ENCODE measurements at places on chromosomes 1 and 21.

GRCh38 chr1:31227891-31228568 is 11.7 kb downstream of the NKAIN1 start:
- no peak for DNase-seq

GRCh38 chr1:245972476-245972875 is 534.6 kb downstream of the SMYD3 start:
- DNase-seq: no peak

DNA sequence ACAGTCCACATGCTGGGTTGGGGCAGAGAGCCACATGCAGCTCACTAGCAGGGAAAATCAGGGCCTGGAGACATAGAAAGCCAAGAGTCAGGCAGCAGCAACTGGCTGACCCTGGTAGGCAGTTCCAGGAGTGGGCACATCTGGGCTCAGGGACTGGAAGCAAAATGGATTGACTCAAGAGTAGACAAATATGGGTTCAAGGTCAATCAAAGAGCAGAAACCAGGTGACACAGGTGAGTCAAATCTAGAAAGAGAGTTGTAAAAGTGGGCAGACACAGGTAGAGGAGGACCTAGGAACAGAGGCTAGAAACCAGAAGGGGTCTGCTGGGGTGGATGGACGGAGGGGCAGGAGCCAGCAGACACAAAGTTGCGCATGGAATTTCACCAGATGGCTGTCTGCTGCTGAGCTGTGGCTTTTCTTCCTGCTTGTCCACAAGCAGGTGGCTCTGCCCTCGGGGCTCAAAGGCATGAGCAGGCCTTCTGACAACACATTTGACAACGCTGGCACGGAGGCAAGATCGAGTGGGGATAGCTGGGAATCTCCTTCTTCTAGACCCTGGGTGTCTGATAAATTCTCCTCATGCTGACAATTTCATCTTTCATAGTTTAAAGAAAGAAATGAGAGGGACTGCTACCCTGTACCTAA is 40.8 kb upstream of the IGSF3 start:
- no peak for DNase-seq

DNA sequence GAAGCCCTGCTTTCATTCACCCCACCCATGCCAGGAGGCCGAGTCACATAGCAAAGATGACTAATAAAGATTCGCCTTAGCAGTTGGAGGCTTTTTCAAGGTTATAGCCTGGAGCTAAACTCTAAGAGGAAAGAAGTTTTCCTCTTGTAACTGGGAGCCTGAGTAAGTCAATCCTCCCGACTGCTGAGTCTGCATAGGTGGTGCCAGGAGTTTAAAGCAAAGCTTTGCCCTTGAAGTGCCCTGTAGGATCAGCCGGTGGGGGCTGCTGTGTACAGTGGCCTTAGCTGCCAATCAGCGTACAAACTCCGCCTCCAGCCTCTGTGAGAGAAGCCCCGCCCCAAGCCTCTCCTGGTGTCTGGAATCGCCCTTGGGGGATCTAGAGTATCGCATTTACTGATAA is 147.5 kb upstream of the SPATA6 start:
- DNase-seq: no peak

- no peak for DNase-seq
Measured at GRCh38 chr1:60924964-60925798, 157.2 kb upstream of the NFIA start.

- no peak for DNase-seq
Measured at GRCh38 chr21:43286196-43286595, 117.4 kb downstream of the CRYAA start.

DNA sequence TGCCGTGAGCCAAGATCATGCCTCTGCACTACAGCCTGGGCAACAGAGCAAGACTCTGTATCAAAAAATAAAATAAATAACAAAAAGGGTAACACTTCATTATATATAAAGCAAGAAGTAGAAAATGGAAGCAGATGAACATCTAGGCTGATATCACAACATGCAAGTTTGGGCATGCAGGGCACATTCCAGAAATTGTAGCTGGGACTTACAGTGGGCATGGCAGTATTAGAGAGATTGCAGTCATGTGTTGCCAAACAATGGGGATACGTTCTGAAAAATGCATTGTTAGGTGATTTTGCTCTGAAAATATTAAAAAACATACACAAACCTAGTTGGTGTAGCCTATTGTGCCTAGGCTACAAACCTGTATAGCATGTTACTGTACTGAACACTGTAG is 441.0 kb upstream of the PRMT6 start:
- no peak for DNase-seq

DNA sequence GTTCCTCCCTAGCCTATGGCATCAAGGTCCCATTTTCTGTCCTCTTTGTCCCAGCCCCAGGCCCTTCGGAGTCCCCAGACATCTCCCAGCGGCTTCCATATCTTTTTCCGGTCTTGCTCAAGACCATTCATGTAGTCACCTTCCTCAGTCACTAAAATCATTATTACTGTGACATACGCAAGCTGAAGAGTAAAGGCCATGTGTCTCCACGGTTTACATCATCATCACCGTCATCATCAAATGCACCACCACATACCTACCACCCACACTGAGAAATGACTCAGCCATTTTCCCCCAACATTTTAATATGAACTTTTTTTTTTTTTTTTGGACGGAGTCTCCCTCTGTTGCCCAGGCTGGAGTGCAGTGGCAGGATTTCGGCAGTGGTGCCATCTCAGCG is 43.4 kb downstream of the FHAD1 start:
- DNase-seq: no peak

DNA sequence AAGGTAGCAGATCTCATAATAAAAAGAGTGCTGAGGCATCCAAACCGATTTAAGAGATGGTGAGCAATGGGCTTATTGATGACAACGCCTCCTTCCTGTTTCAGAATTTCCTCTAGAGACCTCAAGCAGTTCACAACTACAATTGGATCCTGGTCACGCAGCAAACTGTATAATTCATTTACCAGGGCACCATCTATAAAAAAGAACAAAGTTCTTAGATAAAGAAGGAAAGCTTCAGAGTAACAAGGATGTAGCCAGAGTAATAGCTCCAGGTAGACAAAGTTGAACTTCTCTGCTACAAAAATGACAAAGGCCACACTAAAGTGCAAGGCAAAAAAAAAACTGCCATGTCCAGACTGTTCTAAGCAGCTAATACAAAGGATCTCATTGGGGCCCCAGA is 3.4 kb downstream of the AP4B1 start:
- DNase-seq: no peak

DNA sequence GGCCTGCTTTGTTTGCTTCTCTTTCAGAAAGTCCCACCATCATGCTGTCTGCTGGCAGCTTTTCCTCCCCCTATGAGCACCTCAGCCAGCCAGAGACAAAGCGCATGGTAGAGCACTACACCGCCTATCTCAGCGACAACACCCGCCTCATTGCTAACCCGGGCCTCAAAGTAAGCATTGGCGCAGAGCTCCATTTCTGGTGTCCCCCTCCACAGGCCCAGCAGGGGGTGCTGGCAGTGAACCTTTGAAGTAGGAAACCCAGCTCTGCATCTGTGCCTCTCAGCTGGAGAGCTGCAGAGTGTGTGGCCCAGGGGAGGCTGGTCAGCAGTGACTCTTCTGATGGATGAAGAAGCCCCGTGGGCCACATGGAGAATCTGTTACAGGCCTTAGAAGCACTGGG is 81.2 kb upstream of the RAVER2 start:
- DNase-seq: no peak

- no peak for DNase-seq
Measured at GRCh38 chr1:65946960-65947359, 154.3 kb downstream of the PDE4B start.

GRCh38 chr1:68791800-68792199 is 294.9 kb upstream of the DEPDC1 start:
- DNase-seq: no peak

DNA sequence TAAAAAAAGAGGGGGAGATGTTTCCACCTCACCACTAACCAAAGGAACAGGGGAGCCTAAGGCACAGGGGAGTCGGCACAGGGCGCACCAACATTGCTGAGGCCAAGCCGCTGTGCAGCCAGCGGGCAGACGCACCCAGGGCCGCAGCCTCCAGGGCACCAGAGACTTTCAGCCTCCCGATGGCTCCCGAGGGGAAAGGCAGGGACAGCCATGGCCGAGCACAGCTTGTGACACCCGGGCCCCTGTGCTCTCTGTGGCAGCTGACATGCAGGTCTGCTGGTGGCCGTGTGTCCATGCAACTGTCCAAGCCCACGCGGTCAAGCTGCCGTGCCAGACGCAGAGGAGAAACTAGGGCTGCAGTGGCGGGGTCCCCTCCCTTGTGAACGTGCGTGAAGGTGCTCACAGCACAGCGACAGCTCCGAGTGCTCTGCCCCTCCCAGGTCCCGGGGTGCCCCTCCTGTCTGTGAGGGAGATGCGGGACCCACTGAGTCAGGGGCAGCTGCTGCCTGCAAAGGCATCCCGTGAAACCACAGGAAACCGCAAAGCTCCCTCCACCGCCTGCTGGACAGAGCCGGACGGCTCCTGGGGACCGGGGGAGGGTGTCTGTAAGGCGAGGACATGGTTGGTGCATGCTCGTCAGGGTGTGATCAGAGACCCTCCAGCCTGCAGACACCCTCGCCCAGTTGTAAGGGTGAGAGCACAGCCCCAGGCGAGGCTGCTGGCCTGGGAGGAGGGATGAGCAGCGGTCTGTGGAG is 2.5 kb downstream of the KRTAP10-11 start:
- DNase-seq: no peak

GRCh38 chr1:223152399-223152798 is 9.4 kb upstream of the TLR5 start:
- no peak for DNase-seq

DNA sequence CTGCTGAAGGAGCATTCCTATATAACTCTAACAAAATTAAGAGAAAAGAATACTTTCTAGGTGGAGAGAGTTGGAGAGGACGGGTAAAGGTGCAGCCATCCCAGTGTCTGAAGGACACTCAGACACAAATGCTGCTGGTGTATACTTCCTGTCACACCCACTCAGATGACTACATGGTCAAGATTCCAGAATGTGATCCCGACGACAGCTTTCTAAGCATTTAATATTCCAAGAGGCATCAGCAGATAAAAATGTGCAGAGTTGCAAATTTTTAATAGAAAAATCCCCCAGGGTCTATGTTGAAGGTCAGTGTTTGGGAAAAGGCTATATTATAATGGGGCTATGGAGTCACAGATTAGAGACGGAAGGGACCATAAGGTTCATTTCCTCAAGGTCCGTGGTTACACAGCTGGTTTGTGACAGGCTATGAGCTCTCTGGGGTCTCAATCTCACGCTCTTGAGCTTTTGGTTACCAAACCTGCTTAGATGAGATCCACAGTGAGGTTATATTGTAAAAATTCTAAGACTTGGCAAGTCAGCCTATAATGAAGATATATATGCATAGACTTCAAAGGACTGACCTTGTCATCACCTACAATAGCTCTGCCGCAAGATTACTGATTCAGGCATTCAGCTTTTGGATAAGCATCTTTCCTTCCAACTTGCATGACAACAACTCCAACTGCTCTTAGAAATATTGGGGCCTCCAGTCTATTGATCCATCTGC is 35.1 kb downstream of the ZNF281 start:
- no peak for DNase-seq

- no peak for DNase-seq
Measured at GRCh38 chr1:173356191-173356762, 120.9 kb upstream of the PRDX6 start.

- no peak for DNase-seq
Measured at GRCh38 chr1:171431994-171432393, 53.3 kb upstream of the PRRC2C start.

DNA sequence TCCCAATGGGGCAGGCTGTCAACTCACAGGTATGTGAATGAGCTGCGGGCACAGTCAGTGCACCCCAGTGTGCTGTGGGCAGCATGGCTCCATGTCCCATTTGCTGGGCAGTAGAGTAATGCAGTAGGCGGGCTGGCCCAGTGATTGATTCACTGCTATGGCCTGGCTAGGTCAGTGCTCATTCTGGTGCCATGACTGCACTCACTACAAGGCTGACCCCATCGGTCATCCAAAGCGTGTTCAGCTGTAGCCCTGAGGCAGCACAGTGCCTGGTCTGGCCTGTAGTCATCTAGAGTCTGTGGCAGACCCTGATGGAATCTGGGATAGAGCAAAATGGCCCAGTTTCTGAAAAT is 7.4 kb downstream of the HYI start:
- DNase-seq: no peak

GRCh38 chr1:54816130-54816529 is 15.0 kb upstream of the TTC22 start:
- DNase-seq: no peak

DNA sequence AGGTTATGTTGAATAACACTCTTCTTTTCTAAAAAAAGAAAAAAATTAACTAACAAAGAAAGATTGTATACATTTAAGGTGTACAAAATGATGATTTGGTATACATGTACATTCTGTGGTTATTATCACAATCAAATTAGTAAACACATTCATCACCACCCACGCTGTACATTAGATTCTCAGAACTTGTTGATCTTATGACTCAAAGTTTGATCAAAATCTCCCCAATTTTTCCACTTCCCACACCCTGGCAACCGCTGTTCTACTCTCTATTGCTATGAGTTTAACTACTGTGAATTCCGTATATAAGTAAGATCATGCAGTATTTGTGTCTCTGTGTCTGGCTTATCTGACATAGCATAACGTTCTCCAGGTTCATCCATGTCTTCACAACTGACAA is 469.5 kb upstream of the CHRM3 start:
- DNase-seq: no peak

- DNase-seq: no peak
Measured at GRCh38 chr1:30852026-30852425, 56.5 kb downstream of the SDC3 start.

- DNase-seq: no peak
Measured at GRCh38 chr1:62235576-62235975, 40.9 kb downstream of the L1TD1 start.

GRCh38 chr1:229028544-229028943 is 242.4 kb upstream of the RAB4A start:
- no peak for DNase-seq

DNA sequence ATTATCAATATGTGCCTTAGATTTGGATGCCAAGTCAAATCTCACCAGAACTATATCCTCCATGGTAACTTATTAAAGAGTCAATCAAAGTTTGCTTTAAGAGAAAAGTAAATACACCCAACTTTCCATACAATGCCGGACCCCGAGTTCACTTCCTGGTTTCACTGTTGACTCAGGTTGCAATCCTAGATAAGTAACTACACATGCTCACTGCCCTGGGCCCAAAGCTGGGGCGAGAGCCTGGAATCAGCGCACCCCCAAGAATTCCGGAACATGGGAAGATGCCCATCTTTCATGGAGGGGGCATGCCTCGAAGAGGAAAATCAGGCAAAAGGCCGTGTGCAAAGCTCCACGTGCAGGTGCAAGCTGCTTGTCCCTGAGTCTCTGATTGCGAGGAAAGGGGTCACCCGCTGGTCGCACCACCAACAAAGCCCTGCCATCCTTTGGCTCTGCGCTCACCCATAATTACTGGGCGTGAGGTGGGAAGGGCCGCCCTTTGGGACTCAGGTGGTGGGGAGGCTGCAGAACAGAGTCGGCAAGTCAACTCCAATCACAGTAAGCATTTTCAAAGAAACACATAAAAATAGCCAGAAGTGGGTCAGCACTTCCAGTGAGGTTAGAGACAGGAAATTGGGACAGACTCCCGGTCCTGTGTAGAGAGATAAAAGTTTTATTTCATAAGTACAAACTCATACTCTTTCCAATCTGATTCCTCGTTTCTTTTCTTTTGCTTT is 167.7 kb downstream of the TOMM20 start:
- DNase-seq: no peak
